ENCODE measurements at places on chromosomes 5 and 9.

GRCh38 chr9:125038166-125038565 is 97.3 kb upstream of the GOLGA1 start:
- no peak for DNase-seq

GRCh38 chr5:73617510-73618279 is 8.3 kb upstream of the ARHGEF28 start:
- no peak for DNase-seq

DNA sequence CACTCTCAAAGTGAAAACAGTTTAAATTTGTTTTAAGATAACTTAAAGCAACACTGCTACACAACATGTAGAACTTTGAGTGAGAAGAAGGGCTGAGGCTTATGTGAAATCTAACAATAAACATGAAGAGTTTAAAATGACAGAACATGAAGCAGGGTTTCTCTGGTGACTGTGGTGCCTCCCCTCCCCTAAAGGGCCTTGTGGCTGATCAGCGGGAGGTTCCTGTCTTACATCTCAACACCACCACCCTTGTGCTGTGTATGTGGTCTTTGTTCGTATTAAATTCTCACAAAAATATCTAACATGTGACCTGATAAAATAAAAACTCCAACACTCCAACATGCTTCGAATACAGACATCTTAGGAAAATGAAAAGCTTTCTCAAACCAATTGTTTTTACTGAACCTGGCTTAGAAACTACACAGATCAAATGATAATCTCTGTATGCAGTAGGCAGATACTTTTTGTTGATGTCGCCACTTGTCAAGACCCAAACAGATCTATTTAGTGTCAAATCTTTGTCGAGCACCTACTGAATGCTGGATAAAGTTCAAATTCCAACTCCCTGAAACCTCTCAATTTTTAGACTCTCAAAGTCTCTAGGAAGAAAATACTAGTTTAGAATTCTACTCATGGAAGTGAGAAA is 9.9 kb upstream of the IQGAP2 start:
- DNase-seq = no peak

DNA sequence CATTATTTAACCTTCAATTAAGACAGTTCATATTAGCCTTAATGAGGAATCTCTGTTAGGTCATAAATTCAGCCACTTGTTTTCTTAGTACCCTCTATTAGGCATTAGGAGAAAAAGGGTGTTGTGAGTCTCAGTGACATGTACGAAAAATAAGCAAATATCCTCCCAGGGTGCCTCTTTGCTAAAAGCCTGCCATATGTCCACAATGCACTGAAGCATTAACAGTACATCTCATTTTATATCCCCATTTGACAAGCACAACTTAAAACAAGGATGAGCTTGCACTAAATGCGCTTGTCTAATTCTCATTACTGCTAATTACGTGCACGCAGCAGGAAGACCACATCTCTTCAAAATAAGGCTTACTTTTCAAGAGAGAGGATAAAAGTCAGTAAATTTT is 48.4 kb upstream of the SRFBP1 start:
- no peak for DNase-seq

GRCh38 chr5:117943541-117943940 is 1044.8 kb downstream of the DTWD2 start:
- DNase-seq = no peak

DNA sequence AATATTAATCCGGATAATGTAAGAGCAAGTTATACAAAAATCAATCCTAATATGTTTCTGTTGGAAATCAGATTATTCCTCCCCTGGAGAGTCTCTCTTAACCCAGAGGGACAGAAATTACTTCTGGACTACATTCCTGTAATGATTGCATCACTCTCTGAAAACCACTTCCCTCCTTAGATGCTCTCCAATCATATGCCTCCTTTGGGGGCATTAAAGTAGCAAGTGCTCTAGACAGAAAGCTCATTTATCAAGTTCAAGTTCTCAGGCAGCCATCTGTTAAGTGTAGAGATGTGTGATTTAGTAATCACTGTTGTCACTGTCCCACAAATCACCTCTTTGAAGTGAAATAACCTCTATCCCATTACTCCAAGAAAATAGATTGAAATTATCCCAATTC is 247.1 kb downstream of the SLCO4C1 start:
- no peak for DNase-seq

DNA sequence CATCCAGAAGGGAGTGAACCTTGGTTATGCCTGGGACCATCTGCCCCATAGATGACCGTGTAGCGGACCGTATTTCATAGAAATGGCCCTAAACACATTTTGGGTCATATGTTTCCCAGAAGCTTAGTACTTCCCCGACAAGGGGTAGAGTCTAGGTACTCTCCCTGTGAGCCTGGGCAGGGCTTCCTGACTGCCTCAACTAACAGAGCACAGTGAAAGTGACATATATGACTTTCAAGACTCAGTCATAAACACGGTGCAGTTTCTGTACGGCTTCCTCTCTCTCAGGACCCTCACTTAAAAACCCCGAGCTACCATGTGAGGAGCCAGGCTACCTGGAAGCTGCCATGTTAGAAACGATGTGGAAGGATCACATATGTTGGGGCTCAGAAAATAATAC is 20.9 kb downstream of the C9orf57 start:
- DNase-seq = no peak

DNA sequence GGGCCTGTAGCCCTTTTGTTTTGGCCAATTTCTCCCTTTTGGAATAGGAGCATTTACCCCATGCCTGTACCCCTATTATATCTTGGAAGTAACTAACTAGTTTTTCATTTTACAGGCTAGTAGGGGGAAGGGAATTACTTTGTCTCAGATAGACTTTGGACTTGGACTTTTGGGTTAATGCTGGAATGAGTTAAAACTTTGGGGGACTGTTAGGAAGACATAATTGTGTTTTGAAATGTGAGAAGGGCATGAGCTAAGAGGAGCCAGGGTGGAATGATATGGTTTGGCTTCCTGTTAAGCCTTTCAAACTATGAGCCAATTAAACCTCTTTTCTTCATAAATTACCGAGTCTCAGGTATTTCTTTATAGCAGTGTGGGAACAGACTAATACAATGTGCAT is 168.1 kb downstream of the FGF1 start:
- no peak for DNase-seq

DNA sequence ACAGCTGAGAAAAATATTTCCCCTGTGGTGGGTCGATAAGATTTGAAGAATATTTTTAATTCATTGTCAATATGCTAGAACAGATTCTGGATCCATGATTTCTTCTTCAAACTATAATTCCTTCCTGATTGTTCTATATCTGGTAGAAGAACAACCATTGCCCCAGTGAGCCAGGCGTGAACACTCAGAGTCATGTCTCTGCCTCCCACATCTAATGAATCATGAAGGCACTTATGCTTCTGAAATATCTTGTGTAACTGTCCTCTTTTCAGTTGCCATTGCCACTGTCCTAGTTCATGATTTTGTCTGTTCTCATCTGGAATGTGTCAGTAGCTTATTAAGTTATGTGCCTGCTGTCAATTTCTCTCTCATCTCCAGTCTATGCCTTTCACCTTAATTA is 40.0 kb downstream of the GABRG2 start:
- no peak for DNase-seq

GRCh38 chr9:99366621-99367020 is 144.5 kb downstream of the SEC61B start:
- no peak for DNase-seq

GRCh38 chr9:124280176-124280691 is 22.5 kb downstream of the NEK6 start:
- DNase-seq = no peak

DNA sequence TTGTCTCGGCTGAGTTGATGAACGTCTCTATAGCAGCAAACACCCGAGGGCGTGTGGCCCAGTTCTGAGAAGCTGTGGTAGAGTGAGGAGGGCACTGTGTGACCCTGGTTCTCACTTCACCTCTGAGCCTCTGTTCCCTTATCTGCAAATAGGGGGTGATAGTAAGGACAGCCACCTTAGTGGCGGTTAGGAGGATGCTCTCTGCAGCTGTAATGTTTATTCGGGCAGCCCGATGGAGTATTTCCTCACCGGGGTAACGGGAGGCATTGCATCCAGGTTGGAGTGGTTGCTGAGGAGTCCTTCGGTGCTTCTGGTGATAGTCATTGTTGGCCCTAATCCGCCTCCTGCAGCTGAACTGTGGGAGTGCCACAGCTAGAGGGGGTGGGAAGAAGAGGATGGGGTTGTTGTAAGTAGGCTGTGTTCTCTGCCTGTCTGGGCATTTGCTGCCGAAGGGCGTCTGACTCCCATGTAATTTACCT is 13.9 kb downstream of the PRRC2B start:
- DNase-seq = no peak

- DNase-seq = no peak
Measured at GRCh38 chr5:170147051-170147752, 41.5 kb downstream of the FOXI1 start.

GRCh38 chr5:122394284-122394930 is 82.4 kb downstream of the SNCAIP start:
- no peak for DNase-seq

DNA sequence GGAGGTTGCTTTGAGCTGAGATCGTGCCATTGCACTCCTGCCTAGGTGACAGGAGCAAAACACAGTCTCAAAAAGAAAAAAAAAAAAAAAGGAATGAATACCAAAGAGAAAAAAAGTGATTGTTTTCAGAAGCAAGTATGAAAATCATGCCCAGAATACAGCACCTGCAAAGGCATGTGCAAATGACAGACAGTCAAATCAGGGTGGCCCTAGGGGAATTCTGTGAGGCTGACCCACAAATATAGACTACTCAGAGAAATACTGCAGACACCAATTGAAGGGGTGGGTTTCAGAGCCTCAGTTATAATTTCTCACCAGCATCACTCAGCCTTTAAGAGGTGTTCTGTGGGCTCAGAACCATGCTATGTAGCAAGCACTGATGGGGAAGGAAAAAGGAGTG is 28.6 kb downstream of the DCAF12 start:
- DNase-seq = no peak

GRCh38 chr9:81492710-81493447 is 196.5 kb downstream of the TLE1 start:
- DNase-seq = no peak
